H9 (cell line): ENCODE measurements at places on chromosomes 13 and 19. TPM values are rescaled to one million over a fixed set of nuclear protein-coding genes. Genes with fewer than 3 reads are reported as not detected.

The NLRP5 gene
- total RNA-seq: not detected in 2 replicates

The PSG1 gene
- total RNA-seq: not detected in 2 replicates

The TMEM255B gene
- total RNA-seq: 2.1 and 2.8 TPM in 2 replicates

The FAM32A gene
- total RNA-seq: 90.4 and 91.9 TPM in 2 replicates

The KIR3DL2 gene
- total RNA-seq: not detected in 2 replicates

The ARHGEF7 gene
- 50.9 and 51.9 TPM in 2 replicates for total RNA-seq

The C19orf81 gene
- total RNA-seq: 9.6 and 11.0 TPM in 2 replicates

The CPB2 gene
- total RNA-seq: not detected in 2 replicates

The PLPP2 gene
- 143 and 152 TPM in 2 replicates for total RNA-seq

The UBE2L5 gene
- total RNA-seq: 0.20 TPM in 1 of 2 replicates, not detected in the other

The ENOX1 gene
- 0.09 and 0.24 TPM in 2 replicates for total RNA-seq

The TUBA3C gene
- not detected in 2 replicates for total RNA-seq

The EHD2 gene
- total RNA-seq: 18.7 and 19.7 TPM in 2 replicates

The SAMD1 gene
- 104 and 108 TPM in 2 replicates for total RNA-seq
